SK-N-MC (cell line): ENCODE measurements at places on chromosomes 3 and 15.

DNA sequence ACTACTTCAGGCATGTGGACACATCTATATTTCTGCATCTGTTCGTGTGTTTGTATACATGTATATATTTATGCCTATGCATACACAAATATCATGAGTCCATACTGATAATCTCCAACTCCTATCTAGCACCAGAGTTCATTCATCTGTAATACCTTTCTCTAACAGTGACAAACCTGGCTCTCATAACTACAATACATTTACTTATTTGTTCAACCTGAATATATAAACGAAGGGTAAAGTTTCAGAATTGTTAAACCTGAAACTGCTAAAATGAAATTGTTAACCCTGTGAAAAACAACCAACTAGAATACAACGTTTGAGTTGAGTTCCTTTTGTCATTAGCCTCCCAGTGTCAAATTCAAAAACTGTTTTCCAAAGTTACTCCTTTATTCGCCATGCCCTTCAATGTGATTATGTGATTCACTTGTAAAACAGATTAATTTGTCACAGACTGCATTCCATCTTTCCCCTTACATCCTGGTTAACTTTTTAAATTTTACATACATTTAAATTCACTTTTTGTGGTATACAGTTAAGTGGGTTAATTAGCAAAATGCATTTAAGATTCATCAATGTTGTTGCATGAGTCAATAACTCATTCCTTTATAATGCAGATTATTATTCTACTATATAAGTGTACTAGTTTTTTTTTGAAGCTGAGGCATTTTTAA is 58.5 kb downstream of the PIK3R4 start:
- DNase-seq: no peak

GRCh38 chr3:169999433-169999832 is 32.8 kb downstream of the SEC62 start:
- no peak for DNase-seq

GRCh38 chr3:174854987-174855386 is 4.1 kb upstream of the NAALADL2 start:
- DNase-seq: no peak

DNA sequence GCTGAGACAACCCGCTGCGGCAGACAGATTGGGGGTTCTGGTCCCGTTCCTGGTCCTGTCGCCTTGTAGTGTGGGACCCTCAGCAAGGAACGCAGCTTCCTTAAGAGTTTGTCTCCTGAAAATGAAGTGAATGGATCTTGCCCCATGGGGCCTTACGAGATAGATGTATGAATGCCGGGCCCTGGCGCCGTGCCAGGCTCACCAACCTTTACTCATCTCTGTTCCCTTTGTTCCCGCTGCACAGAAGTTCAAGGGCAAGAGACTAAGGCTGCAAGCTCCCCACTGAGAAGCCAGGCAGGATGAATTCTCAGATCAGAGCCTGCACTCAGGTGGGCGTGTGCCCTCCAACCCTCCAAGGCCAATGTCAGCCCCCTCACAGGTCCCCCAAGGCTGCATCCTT is 162.7 kb upstream of the IQSEC1 start:
- no peak for DNase-seq

GRCh38 chr3:139916271-139916670 is 18.7 kb upstream of the CLSTN2 start:
- DNase-seq: no peak

- DNase-seq: no peak
Observed at GRCh38 chr3:46221391-46221790, 13.3 kb upstream of the CCR1 start.

- DNase-seq: no peak
Observed at GRCh38 chr3:141058996-141059395, 7.8 kb downstream of the SPSB4 start.

- no peak for DNase-seq
Observed at GRCh38 chr3:182052332-182052731, 340.6 kb downstream of the SOX2 start.

DNA sequence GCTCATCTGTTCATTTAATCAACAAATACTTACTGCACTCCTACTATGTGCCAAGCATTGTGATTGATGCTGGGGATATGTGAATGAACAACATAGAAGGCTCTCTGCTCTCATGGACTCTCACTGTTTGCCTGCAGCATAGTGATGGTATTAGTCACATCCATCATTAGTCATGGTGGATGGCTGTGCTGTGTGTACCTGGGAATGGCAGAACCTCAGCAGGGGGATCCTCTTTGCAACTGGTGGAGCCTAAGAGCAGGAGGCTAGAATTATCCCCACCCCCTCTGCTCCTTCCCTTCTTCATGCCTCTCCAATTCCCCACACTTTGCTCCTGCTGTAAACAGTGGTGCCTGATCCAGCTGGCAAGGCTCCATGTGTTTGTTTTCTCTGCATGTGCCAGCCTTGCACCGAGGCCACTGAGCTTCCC is 20.5 kb downstream of the BOC start:
- DNase-seq: no peak

GRCh38 chr15:68789091-68789490 is 31.6 kb downstream of the ANP32A start:
- no peak for DNase-seq

GRCh38 chr15:74337607-74338211 is 29.7 kb downstream of the CYP11A1 start:
- DNase-seq: no peak

DNA sequence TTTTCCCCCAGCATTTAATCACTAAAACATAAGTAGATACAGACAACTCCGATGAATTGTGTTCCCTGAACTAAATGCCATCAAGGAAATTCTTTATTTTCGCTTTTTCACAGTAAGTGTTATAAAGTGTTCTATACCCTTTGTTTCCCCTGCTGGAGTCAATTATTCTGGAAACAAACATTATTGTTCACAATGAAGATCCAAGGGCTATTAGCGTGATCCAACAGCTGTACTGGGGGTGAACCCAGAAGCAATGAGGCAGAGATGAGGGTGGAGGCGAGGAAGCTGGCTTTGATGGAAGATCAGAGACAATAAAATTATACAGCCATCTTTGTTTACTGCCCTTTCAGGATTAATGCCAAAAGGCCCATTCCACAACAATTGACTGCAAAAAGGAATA is 250.3 kb upstream of the IGF1R start:
- DNase-seq: no peak

DNA sequence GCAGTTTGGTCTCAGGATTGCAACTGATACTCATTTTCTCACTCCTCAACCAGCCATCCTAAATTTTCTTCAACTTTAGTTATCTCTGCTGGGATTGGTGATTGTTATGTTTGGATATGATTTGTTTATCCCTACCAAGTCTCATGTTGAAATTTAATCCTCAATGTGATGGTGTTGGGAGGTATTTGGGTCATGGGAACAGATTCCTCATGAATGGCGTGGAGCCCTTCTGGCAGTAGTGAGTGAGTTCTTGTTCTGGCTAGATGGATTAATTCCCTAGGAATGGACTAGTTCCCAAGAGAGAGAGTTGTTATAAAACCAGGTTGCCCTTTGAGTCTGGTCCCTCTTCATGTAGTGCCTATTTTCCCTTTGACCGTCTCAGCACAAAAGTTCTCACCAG is 399.9 kb downstream of the SQOR start:
- DNase-seq: no peak

DNA sequence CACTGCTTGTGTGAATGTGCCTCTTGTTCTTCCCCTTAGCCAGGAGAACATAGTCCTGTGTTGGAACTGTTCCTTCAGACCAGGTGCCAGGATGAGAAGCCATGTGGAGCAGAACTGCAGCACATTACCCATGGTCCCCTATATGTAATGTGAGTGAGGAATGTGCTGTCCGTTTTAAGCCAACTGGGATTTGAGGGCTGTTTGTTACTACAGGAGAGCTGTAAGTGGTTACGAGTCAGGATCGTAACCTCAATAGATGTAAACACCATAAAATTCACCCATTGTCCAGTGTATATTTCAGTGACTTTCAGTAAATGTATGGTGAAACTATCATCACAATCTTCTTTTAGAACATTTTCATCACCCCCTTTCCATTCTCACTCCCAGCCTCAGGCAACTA is 10.1 kb upstream of the SCAP start:
- no peak for DNase-seq

GRCh38 chr3:54146506-54147239 is 24.3 kb downstream of the CACNA2D3 start:
- DNase-seq: no peak

GRCh38 chr15:94793641-94794040 is 562.3 kb downstream of the MCTP2 start:
- DNase-seq: no peak

DNA sequence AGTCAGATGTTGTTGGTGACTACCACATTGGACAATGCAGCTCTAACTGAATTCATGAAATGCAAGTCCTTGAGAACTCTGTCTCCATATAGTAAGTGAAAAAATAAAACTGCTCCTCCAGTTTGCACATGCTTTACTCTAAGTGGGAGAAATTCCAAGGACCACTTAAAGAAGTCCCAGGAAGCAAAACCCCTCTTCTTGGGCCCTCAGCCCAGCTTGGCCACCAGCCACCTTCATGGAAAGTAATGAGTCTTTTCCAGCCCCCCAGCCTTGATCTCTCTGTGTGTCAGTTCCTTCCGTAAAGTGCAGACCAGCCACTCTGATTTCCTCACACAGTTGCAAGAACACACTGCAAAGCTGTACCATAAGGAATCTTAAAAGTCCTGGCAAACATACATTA is 34.5 kb downstream of the DAPK2 start:
- DNase-seq: no peak

- DNase-seq: no peak
Observed at GRCh38 chr3:11724615-11725339, 81.1 kb upstream of the VGLL4 start.

GRCh38 chr3:18533039-18533438 is 107.9 kb upstream of the SATB1 start:
- DNase-seq: no peak

GRCh38 chr3:185279587-185280138 is 25.8 kb upstream of the EHHADH start:
- no peak for DNase-seq

- no peak for DNase-seq
Observed at GRCh38 chr15:88401996-88402656, 65.1 kb downstream of the MRPL46 start.

DNA sequence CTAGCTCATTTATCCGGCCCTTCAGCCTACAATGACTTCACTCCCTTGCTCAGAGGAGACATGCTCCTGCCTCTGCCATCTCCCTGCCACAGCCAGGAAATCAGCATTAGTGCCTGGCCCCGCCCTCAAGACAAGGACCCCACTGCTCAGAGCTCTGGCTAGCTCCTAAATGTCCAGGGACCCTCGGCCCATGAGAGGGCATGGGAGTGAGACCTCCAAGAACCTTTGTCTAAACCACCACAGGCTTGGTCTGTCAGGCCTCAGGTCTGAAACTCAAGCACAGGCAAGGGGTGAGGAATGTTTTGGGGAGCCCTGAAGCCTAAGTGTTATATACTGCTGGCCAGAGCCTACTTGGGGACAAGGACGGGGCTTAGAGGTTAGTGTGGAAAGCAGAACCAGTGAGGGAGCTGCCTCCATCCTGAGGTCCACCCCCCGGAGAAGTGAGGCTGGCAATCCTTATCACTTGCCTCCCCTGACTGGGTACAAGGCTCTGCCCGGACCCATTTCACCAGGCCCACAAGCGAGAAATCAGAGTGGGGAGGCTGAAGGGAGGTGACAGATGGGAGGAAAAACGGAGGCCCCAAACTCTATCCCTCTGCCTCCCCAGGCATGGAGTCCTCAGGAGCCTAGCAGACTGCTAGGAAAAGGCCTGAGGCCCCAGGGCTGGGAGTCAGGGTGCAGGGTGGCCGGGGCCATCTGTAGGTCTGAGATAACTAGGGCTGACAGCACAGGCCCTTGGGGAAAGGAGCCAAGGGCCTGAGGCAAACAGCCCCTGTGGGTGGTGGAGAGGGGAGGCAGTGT is 18.8 kb downstream of the SHF start:
- DNase-seq: no peak

DNA sequence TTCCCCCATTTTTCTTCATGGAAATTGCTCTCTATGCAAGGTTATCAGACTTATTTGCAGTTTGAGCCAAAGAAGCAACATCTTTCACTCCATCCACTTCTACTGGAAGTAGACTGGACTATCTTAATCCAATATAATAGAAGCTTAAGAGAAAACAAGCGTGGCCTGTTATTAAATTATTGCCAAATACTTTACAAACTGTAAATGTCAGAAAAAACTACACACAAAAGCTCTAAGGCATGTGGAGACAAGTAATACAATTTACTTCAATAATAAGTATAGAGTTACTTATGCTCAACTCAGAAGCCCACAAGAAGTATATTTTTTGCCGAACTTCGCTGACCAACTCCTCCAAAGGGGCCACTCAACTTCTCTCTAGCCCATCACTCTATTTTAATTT is 120.3 kb downstream of the BDH1 start:
- no peak for DNase-seq

- no peak for DNase-seq
Observed at GRCh38 chr15:34729886-34730285, 24.9 kb downstream of the GJD2 start.

DNA sequence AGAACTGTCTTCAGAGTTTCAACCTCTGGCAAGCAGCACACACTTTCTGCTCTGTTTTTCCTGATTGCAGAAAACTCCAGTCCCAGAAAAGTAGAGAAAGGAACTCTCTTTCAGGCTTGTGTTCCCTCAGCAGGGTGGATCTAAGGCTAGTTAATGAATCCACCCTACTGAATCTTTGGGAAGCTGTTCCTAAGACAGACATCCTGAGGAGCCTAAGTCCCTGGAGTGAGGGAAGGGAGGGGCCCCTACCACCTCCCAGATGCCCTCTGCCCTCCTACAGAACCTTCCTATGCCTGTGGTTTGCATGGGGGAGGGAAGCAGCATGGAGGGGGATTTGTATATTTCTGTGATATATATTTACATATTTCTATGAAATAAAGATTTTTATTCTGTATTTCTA is 124.4 kb downstream of the ANO10 start:
- DNase-seq: no peak

GRCh38 chr15:66721501-66721937 is 19.5 kb downstream of the SMAD6 start:
- DNase-seq: no peak

GRCh38 chr3:102125197-102125993 is 276.1 kb downstream of the NFKBIZ start:
- DNase-seq: no peak

GRCh38 chr3:133379926-133380325 is 19.9 kb upstream of the BFSP2 start:
- DNase-seq: no peak

DNA sequence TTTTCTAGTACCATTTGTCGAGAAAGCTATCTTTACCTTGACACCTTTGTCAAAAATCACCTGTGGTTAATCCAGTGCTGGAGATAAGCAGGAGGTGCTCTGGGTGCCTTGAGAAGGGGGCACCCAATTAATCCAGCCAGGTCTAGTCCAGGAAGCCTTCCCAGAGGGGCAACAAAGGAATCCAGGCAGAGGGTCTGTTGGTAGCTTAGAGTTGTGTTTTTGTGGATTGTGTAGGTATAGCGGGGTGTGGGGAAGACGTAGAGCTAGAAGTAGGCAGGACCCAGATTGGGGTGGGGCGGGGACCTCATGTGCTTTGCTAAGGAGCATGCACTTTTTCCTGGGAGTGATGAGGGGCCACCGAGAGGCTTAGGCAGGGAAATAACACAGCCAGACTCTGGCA is 6.0 kb upstream of the PIGZ start:
- no peak for DNase-seq

- no peak for DNase-seq
Observed at GRCh38 chr3:60553144-60553543, 698.1 kb downstream of the FHIT start.

- no peak for DNase-seq
Observed at GRCh38 chr3:184894051-184894450, 82.1 kb downstream of the VPS8 start.
